ENCODE measurements at places on chromosomes 3 and 15.

DNA sequence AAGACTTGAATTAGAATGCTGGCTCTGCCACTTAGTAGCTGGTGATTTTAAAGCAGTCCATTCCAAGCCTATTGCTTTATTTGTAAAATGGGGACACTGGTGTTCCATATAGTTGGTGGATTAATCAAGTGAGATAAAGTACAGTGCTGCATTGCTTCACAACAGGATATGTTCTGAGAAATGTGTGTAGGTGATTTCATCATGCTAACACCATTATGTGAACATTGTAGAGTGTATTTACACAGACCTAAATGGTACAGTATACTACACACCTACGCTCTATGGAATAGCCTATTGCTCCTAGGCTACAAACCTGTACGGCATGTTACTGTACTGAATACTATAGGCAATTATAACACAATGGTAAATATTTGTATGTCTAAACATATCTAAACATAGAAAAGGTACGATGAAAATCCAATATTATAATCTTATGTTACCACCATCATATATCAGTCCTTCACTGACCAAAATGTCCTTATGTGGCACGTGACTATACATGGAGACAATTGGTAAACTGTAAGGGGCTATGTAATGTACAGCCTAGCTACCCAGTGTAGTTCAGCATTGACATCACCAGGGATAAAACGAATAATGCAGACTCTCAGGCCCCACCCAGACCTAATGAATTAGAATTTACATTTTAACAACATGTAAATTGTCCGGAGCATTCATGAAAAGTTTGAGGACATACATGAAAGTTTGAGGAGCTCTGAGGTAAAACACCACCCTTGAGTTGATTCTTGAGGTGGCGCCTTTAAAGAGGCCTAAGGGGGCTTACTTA is 121.4 kb upstream of the BFSP2 start:
- no peak for DNase-seq

GRCh38 chr3:171457607-171458061 is 2.6 kb downstream of the TNIK start:
- no peak for DNase-seq

GRCh38 chr3:118984699-118985098 is 49.9 kb downstream of the IGSF11 start:
- DNase-seq = no peak

GRCh38 chr3:11536936-11537612 is 106.6 kb downstream of the VGLL4 start:
- DNase-seq = no peak

GRCh38 chr3:158337110-158337509 is 227.2 kb downstream of the RSRC1 start:
- DNase-seq = no peak

DNA sequence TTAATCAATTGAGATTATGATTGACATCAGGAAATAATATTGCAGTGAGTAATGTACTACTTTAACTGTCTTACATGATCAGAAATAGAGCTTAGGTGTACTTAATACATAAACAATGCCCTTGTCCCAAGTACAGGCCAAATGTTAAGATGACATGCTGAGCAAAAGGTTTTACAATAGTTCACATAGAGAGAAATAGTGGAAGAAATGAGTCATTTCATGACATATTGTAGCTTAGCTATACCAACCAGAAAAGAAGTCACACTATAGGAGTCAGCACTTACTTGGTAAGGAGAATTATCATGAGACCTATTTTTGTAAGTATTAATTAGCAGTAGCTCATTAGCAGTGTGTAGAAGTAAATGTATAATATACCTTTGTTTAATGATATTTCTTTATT is 96.4 kb upstream of the NANOGP8 start:
- DNase-seq = no peak

- DNase-seq = no peak
Measured at GRCh38 chr3:102057781-102058421, 208.6 kb downstream of the NFKBIZ start.

DNA sequence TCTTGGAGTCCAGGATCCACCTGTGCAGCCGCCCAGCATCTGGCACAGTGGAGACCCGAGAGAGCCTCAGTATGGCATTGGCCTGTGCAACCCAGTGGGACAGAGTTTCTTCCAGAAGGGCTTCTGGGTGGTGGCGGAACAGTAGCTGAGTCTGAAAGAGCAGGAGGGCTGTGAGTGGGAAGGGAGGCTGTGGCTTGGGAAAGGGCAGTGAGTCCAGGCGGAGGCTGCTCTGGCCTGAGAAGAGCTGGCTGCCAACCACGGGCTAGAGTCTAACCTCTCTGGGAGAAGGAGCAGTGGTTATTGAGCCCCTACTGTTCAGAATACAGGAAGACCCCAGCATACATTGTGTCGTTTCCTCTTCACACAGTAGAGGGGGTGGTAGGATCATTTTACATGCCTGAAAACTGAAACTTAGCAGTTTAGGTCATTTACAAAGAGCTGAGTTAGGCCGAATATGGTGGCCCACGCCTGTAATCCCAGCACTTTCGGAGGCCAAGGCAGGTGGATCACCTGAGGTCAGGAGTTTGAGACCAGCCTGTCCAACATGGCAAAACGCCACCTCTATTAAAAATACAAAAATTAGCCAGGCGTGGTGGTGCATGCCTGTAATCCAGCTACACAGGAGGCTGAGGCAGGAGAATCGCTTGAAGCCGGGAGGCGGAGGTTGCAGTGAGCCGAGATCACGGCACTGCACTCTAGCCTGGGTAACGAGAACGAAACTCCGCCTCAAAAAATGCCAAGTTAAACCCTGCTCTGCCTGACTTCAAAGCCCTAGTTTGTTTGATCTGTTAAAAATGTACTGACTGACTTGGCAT is 3.2 kb downstream of the AEN start:
- DNase-seq = no peak

DNA sequence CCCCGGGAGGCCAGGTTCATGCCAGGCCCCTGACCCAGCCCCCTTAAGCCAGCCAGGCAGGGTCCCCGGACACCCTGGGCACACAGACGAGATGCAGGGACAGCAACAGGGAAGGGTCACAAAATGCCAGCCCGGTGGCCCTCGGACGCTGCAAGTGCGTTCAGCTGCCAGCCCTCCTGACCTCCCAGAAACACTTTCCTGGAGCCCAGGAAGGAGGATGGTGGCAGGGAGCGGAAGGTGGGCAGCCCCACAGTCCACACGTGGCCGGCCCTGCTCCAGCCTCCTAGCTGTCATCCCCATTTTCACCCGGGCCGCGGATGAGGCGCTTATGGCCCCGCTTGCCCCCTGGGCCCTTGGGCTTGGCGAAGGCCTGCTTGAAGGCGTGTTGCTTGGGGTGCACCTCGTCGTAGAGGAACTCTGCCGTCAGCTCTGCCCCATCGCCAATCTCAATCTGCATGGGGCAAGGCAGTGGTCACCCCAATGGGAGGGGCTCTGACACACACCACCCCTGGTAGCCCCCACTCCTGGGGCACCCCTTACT is 3.4 kb upstream of the TLR9 start:
- no peak for DNase-seq

- DNase-seq = no peak
Measured at GRCh38 chr15:91116113-91117067, 16.3 kb downstream of the SV2B start.

- DNase-seq = no peak
Measured at GRCh38 chr15:51161491-51162220, 67.0 kb upstream of the TNFAIP8L3 start.

DNA sequence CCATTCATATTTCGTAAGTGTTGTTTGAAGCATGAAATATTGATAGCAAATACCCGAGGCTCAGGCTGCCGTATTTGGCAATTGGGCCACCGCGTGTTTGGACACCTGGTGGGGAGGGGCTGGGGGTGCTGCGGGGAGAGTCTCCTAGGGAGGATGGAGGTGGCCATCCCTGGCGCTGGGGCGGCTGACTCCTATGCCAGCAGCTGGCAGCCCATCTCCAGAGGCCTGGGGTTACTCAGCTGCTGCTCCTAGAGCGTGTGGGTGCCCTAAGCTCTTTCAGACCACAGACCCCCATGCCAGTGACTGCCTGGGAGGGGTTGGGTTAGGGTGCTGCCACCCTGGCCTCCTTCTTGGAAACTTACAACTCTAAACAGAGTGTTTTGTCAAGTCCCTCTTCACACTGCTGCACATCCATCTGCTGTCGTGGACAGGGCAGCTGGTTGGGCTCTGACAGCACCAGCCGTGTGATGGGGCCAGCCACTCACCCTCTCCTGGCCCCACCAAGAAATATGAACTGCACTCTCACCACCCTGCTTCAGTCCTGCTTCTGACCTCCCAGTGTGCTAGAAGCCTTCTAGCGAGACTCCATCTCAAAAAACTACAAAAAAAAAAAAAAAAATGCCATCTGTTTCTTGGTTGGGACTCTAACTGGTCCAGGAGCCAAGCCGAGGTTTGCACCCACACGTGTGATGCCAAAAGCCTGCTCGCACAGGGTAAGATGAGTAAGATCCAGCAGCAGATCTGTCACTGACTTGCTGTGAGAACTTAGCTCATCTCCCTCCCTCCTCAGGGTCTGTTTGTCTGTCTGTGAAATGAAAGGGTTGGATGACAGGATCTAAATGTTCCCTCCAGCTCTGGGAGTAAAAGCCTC is 156.2 kb downstream of the MEGF11 start:
- no peak for DNase-seq

- DNase-seq = no peak
Measured at GRCh38 chr15:80153900-80154299, 1.1 kb downstream of the FAH start.

GRCh38 chr3:185712337-185712736 is 112.5 kb downstream of the IGF2BP2 start:
- DNase-seq = no peak

- no peak for DNase-seq
Measured at GRCh38 chr3:129483870-129484269, 43.8 kb downstream of the IFT122 start.

GRCh38 chr15:43799945-43800285 is at the start of gene SERINC4:
Gene SERINC4, minus strand, starts transcription at chr15:43800220. Its CDS starts 234 bp downstream, at chr15:43799986.
- no peak for DNase-seq

DNA sequence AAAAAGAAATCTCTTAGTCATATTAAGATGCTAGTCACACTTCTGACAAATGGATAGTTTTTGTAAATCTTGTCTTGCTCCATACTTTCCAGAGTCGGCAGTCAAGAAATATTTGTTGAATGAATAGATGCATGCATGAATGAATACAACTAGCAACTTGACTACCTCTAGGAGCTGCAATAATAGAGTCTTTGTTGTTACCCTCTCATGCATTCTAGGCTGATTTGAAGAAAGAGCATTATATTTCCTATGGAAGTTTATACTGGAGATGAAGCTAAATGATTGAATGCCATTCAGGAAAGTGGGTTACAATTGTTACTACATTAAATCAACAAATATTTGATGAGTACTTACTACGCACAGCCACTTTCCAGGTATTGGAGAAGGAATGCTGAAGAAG is 18.1 kb upstream of the TRAT1 start:
- no peak for DNase-seq

- no peak for DNase-seq
Measured at GRCh38 chr3:46913644-46914043, 36.1 kb downstream of the PTH1R start.

DNA sequence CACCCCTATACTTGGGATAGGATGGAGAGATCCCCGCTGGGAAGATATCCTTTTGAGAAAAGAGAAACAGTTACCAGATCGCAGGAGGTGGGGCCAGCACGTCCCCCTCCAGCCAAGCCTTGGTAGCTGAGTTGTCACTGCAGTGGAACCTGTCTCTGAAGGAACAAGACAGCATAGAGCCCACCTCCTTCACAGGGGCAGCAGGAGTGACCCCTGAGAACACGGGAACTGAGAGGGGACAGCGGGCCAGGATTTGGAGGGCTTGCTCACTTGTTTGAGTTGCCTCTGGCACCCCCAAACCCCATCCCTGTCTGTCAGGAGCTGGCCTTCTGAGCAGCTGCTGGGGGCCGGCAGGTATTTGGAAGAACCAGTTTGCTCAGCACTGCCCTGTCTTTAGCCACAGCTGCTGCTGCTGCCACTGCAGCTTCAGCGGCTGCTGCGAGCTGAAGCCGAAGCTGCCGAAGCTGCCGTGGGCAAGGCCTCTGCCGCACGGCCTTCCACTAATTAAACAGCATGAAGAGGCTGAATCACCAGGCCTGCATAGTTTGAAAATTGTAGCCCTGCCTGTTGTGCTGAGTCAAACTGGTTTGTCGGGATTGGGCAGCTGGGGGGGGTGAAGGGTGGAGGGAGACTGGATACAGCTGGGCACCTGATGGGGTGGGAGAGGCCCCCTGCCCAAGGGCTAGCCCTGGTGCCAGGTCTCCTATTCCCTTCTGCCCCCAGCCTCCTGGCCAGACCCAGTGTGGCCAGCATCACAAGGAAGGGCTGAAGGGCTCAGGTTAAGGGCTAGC is 4.0 kb downstream of the EPHB3 start:
- DNase-seq = no peak

GRCh38 chr15:55422089-55422488 is 13.8 kb downstream of the PIERCE2 start:
- no peak for DNase-seq

- DNase-seq = no peak
Measured at GRCh38 chr3:73319179-73319769, 257.8 kb downstream of the EBLN2 start.

- no peak for DNase-seq
Measured at GRCh38 chr3:129633751-129634481, 27.4 kb upstream of the PLXND1 start.

- no peak for DNase-seq
Measured at GRCh38 chr3:106850437-106850836, 526.8 kb upstream of the CCDC54 start.

DNA sequence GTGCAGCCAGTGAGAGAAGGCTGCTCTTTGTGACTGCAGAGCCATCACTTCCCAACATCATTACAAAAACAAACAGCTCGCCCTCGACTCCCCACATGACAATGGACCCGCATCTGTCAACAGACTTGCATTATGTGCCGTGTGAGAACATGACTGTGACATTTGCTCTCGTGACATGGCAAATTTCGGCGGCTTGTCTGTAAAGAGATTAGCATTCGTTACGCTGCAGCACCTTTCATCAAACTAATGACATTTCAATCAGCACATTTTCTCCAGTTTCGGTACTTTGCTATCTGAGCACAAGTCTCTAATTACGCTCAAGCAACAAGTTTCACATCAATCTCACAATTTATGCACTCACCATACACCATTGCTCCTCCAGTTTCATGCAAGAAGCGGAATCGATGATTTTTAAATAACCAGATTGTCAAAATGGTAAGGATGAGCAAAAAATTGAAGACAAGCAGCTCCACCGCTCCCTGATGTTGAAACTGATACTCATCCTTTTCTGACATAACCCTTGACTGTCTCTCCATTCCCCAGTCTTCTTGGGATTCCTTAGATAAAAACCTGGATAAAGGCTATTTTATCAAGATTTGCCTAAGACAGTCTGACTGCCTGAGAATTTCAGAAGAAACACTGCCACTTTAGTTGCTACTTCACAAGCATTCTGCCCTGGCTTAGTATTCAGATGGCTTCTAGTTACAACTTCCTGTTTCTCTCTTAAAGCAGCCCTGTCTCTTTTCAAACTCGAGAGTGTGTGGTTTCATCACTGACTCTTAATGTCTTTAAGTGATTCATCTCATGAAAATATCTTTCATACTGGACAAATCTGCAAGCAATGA is at the start of gene SLC9A9:
SLC9A9 (minus strand) TSS at position 682 of the 845 bp plus-strand sequence; CDS start at position 536, 146 bp downstream.
- DNase-seq = no peak

DNA sequence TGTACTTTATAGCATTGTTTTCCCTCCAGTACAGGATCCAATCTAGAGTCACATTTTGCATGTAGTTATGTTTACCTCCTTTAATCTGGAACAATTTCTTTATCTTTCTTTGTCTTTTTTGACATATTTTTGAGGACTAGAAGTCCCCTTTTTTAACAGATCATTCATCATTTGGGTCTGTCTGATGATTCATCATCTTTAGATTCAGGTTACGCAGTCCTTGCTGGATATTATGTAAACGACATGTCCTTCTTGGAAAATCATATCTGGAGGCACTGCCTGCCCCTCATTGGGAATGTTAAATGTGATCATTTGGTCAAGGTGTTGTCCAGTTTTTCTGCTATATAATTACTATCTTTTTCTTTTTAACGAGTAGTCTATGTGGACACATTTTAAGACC is 18.3 kb downstream of the TGM4 start:
- no peak for DNase-seq

Measured in stimulated activated CD4-positive, alpha-beta T cell treated with anti-CD3 and anti-CD28 coated beads, Interleukin-15, amount 100 ng/mL, for 48 hours (primary cell).